ENCODE measurements at places on chromosomes 13 and 19.

DNA sequence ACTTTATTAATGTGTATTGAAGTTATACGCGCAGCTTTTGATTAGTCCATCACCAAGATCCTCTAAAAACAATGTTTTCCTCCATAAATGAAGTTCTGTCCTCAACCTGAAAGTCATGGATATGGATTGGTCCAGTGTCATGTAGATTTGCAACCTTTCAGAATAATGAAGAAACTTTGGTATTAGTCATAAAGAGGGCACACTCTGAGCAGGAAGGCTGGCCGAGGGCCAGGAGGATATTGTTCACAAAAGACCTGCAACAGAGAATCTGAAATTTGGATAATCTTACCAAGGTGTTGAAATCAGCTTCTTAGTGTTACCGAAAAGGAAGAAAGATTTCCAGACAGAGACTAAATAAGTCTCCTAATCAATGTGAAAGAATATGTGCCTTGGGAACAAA, 20.7 kb downstream of the CLDN10 start:
- peak; percentile 48 for DNase-seq

DNA sequence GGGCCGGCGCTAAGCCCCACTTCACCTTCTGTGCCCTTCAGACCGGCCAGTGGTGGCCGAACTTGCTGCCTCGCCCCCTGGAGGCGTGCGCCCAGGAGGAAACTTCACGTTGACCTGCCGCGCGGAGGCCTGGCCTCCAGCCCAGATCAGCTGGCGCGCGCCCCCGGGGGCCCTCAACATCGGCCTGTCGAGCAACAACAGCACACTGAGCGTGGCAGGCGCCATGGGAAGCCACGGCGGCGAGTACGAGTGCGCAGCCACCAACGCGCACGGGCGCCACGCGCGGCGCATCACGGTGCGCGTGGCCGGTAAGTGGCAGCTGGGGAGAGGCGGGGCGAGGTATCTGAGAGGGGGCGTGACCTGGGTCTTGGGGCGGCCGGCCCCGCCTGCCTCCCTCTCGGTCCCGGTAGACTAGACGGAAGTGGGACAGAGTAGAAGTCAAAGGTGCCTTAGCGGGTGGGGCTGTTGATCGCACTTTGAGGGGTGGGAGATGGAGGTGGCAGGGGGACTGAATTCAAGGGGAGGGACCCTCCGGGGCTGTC, 5.6 kb downstream of the ICAM5 start:
- DNase-seq: peak; percentile 48

DNA sequence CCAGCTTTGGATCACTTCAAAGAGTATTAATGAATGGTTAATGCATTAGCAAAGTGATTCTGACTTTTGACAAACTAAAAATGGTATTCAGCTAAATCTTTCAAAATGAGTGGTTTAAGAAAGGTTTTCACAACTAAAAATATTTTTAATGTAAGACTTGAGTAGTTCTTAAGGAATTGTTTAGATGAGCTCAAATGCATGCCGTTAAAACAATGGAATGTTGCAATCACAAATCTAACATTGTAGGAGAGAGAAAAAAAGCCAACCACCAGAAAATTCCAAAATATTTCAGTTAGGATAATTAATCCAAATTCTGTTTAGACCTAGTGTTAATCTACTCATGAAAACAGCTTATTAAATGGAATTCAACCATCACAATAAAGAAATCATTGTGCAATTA, 1044.8 kb upstream of the SLC10A2 start:
- DNase-seq: peak; percentile 22

DNA sequence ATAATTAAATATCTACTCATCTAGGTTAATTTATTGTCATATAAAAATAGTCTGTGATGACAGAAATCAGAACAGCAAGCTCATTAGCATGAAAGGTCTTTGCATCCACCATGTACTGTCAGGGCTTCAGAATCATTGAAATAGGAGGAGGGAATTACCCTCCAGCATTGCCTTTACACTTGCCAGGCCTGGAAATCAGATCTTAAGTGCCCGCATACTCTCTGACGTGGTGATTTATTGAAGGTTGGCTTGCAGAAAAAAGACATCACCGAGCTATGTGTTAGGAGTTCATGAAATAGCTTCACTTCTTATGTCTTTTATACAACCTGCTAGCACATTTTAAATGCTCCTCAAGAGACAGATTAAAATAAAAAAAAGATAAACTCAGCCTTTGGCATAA, 661.7 kb upstream of the SLITRK1 start:
- DNase-seq: no peak

- peak; percentile 87 for DNase-seq
Measured at GRCh38 chr13:112711528-112712265, 21.9 kb downstream of the ATP11A start.

DNA sequence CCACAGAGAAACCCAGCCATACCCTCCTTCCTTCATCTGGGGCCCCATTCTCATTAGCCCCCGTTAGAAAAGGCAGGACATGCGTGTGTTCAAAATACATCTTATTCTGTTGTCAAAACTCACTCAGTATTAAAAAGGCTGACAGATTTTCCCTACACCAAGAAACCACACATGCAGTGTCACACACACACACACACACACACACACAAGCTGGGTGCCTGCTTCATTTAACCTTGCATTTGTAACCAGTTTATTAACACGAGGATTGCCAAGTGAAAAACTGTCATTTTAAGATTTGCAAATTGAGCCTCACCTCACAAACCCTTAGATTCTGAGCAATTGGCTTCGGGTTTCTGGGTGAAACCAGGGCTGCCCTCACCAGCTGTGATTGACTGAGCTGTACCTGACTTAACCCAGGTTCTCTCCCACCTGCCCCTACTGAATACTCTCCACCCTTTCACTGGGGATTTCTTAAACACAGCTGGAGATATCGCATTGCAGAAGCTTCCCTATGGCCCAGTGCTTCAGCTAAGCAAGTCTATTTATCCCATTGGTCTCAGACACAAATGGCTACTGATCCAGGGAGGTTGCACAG, 172.7 kb upstream of the ZNF507 start:
- no peak for DNase-seq

DNA sequence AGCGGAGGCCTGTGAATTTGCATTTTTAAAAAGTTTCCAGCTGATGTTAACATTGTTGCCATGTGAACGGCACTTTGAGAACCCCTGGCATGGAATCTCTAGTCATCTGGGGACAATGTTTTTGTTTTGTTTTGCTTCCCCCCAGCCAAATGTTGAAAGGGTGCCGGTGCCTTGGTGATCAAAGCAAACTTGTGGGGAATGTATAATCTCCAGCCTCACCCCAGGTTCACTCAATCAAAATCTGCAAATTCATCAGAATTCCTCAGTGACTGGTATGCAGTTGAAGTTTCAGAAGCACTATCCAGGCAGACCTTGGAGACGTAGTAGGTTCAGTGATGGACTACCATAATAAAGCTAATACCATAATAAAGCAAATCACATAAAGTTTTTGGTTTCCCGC, 428.7 kb downstream of the MYO16 start:
- peak; percentile 11 for DNase-seq

GRCh38 chr13:27347211-27347772, 76.7 kb downstream of the RASL11A start:
- DNase-seq: no peak

DNA sequence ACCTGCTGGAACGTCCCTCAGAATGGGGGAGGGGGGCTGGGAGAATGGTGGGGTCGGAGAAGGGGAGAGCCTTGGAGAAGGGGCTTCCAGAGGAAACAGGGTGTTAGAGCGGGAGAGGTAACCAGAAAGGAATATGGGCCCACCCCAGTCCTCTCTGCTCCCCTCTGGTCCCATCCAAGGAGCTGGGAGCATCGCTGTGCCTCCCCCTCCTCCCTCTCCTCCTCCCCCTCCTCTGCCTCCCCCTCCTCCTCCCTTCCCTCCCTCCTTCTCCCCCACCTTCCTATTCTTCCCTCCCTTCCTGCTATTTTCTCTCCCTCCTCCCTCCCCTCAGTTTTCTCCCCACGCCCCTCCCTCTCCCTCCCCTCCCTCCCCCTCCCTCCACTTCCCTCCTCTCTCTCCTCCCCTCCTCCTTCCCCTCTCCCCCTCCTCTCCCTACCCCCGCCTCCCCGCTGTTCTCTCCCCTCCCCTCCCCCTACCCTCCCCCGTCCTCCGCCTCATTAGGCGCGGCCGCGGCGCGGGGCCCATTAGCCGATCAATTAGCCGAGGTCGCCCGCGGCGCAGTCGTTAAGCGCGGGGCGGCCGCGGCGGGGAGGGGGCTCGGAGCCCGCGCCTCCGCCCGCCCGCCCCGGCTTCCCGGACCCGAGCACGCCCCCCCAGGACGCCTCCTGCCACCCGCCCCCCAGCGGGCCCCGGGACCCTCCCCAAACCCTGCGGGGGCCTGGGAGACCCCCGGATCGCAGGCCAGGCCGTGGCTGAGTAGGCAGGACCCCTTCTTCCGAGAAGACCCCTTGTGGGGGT, 15.4 kb downstream of the TLE5 start:
- no peak for DNase-seq

DNA sequence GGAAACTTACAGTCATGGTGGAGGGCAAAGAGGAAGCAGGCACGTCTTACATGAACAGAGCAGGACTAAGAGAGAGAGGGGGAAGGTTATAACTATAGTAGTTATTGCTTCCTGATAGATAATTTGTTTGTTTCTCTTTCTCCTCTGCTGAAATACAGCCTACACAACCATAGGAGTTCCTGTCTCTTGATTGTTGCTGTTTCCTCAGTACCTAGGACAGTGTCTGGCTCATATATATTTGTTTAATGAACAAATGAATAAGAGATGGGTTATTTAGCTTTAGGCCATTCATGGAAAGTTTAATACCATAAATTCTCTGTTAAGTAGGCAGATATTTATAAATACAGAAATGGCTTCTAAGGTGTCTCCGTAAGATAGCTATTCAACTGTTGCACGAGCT, 95.2 kb downstream of the PCCA start:
- DNase-seq: no peak

- peak; percentile 13 for DNase-seq
Measured at GRCh38 chr13:88005188-88005587, 334.0 kb downstream of the SLITRK5 start.

- DNase-seq: no peak
Measured at GRCh38 chr13:38264363-38265131, 85.1 kb upstream of the UFM1 start.

- DNase-seq: peak; percentile 99
Measured at GRCh38 chr19:1406774-1407527, 435 bp upstream of the DAZAP1 start.

- DNase-seq: peak; percentile 91
Measured at GRCh38 chr13:35953537-35954206, 177.5 kb downstream of the DCLK1 start.

GRCh38 chr19:30755581-30755980, 383.4 kb downstream of the ZNF536 start:
- DNase-seq: no peak

GRCh38 chr19:55092423-55093318, 17.0 kb downstream of the EPS8L1 start:
- no peak for DNase-seq

DNA sequence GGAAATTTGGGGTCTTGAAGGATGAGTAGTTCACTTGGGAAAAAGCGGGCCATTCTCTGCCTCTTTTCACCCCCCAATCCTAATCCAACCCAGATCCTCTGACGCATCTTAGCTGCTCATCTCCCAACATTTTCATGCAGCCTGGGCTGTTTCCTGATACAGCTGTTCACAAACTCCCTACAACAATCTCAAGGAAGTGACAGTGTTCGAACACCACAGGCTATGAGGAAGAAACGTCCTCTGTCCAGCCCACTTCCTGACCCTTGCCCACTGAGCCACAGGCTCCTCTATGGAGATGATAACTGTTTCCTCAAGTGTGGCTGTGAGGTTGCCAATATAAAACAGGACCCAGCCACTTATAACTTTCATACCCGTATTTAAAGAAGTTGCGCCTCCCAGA, 16.2 kb downstream of the LMTK3 start:
- no peak for DNase-seq

DNA sequence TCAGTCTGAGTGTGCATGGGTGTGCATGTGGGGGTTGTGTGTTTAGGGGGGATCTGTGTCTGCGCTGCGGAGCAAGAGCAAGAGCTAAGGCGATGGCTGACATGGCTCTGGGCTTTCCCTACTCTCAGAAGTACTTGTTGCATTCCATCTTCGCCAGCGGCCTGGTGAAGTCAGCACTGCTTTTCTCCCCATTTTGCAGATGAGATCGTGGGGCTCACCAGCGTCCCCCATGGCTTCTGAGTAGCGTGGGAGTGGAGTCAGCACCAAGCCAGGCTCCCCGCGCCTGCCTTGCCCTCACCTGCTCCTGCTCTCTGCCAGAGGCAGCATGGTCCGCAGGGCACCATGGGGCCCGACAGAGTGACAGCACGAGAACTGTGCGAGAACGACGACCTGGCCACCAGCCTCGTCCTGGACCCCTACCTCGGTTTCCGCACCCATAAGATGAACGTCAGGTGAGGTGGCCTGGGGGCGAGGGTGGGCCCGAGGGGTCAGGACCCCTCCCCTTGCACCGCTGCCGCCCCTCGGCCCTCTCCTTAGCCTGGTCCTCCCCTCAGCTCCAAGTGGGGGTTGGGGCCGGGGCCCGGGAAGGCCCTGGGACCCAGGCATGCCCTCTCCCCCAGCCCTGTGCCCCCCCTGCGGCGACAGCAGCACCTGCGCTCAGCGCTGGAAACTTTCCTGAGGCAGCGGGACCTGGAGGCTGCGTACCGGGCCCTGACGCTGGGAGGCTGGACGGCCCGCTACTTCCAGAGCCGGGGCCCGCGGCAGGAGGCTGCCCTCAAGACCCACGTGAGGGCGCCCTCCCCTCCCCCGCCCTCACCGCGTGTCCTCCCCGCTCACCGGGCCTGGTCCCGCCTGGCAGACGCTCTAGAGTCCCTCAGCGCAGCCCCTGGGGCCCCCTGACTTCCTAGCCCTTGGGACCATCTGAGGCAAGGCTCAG, 2.2 kb downstream of the KMT5C start:
- no peak for DNase-seq

- no peak for DNase-seq
Measured at GRCh38 chr19:4981681-4981958, 12.7 kb downstream of the KDM4B start.

GRCh38 chr19:20969898-20970297, 46.8 kb downstream of the ZNF85 start:
- no peak for DNase-seq

DNA sequence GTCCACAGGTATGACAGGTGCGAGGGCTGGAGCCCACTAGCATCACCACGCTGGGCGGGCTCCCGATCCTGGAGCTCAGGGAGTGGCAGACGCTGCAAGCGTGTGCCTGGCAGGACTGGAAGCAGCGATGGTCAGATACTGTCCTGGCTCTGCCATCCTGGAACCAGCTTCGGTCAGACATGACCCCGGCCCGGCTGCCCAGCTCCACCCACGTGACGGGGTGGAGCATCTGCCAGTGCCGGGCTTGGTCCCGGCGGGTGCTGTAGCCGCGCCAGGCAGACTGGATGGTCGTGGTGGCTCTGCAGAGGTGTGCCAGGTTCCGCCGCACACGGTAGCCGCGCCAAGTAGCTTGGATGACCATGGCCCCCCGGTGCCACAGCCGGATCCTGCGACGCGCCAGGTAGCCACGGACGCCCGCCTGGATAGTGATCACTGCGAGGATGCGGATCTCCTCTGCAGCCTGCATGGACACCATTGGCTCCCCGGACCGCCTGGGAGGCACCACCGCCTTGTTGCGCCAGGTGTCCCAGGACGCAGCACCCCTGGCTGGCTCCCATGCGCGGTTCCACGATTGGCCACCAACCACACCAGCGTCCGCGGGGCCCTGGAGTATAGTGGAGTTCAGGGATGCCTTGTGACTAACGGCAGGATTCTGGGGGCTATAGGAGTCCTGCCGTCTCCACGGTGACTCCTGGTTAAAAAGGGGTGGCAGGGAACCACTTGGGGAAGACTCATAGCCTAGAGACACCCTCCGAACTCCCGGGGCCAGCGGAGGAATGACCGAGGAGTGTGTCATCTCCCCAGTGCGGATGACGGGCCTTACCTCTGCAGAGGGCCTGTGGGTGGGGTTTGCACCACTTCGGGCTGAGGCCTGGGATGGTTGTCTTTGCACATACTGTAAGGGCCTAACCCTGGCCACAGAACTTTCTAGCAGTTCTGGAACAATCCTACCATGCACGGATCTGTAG, 16.5 kb downstream of the IQCN start:
- no peak for DNase-seq
